ENCODE measurements at places on chromosomes 1 and 21. TPM values are rescaled to one million over a fixed set of nuclear protein-coding genes. Genes with fewer than 3 reads are reported as not detected.

- DNase-seq = no peak
These were observed 116.3 kb downstream of the COP1 start for GRCh38 chr1:176090766-176091165.

GRCh38 chr1:51063121-51063520 lies 38.9 kb upstream of the C1orf185 start:
- peak; percentile 98 for DNase-seq

DNA sequence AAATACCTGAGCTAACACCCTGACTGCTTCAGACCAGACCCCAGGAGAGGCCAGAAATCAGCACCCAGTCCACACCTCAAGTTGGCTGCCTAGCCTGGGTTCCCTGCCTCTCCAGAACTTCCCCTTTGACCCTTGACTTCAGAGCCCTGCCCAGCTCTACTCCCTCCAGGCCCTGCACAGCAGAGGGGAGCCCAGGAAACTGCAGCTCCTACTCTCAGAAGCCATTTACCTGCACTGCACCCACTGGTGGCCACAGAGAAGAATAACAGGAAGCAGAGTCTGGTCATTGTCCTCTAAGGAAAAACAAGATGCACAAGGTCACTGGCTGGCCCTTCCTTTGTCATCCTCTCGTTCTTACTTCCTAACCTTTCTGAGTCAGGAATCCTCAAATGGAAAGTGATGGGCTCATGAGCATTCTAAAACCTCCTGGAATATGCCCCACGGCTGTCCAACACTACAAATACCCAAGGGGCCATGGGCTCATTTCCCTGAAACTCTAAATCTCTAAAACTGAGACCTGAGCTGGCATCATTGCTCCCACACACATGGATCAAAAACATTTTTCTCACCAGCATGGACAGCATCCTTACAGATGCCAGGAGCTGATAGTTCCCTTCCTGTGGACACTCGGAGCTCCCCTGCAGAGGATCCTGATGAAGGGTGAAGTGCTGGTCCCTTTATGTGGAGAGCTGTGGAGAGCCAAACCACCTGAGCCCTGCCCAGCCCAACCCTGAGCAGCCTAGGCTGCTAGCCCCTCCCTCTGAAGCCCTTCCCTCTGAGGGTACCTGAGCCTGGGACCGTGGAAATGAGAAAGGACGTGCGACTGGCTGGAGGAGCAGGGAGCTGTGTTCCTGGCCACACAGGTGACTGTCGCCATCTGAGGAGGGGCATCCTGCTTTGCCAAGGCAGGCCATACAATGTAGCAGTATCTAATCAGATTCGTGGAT lies at the start of gene ITLN2:
Gene ITLN2, minus strand, starts transcription at position 652 of the 947 bp plus-strand sequence. Its CDS starts 68 bp downstream, at position 584.
- peak; percentile 68 for DNase-seq

DNA sequence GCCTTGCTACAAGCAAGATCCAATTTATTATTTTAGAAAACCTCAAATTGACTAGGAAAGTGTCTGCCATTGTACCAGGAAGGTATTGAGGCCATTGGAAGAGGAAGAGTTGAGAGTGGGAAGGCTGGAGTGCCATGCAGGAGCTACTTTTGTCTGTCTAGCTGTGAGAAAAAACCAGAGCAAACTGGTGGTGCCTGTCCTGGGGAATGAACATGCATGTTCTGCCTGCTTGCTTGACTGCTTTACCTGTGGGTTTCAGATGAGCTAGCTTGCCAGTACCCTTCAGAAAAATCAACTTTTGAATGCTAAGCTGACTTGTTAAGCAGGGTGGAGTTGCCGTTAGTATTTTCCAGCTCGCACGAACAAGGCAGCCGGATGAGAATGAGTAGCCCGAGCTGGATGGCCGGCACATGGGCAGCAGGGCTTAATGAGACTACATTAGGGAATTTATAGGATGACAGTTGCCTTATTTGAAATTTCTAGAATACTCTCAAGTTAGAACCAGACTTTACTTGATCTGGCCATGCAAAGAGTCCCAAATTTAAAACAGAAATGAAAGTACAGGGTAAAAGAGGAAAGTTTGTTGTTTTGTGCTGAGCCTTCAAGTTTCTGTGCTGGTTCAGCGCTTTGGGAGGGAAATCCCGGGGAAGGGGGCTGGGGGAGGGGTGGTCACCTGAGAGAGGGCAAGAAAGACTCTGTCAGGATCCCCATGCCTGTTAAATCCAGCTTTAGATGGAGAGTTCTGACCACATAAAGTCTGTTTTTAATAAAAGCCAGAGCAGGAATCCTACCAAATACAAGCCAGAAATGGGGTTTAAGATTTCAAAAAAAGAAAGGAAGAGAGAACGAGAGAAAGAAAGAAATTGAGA lies 29.6 kb upstream of the C1orf105 start:
- DNase-seq = no peak

- DNase-seq = no peak
These were observed 82.2 kb downstream of the FBXO2 start for GRCh38 chr1:11571906-11572616.

The ZNF593OS gene
- total RNA-seq = not detected

The SLC45A3 gene
- total RNA-seq = 37.6 TPM
